ENCODE measurements at places on chromosomes 11 and 22. TPM values are rescaled to one million over a fixed set of nuclear protein-coding genes. Genes with fewer than 3 reads are reported as not detected.
A peak's percentile ranks its signal among the peaks of the same experiment; 100 is the strongest.

Gene OR4A15
- not detected for total RNA-seq

- no peak for DNase-seq
These were observed 59.1 kb downstream of the IGLL1 start for GRCh38 chr22:23520863-23521440.

GRCh38 chr11:66159324-66159984, 89.4 kb downstream of the PACS1 start:
- no peak for DNase-seq

- peak; percentile 18 for DNase-seq
These were observed 1.0 kb upstream of the PLAAT2 start for GRCh38 chr11:63564056-63564774.

DNA sequence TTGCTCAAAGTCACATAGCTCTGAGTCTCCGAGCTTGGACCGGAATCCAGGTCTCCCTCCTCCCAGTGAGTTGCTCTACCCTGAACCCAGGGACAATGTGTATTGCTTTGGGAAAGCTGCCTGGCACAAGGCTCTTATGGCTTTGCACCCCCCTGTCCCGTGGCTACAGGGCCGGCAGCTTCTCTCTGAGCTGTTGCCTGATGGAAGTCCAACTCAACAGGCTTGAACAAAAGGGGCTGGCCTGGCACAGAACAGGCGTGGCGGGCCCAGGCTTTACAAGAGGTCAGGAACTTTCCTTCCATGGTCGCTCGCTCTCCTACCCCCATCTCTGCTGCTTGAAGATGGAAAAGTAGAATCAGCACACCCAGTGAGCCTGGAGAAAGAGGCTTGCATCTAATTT, 34.3 kb downstream of the MYEOV start:
- no peak for DNase-seq

Data from CD4-positive, alpha-beta memory T cell (primary cell).